Camera-type eye (tissue), 1 donor: ENCODE measurements at places on chromosomes 1 and 21. TPM values are rescaled to one million over a fixed set of nuclear protein-coding genes. Genes with fewer than 3 reads are reported as not detected.

Gene CIART
- total RNA-seq: 5.7 TPM

Gene GJA9
- total RNA-seq: not detected

Gene SPAG17
- total RNA-seq: 13.5 TPM

Gene OR14A2
- total RNA-seq: not detected

Gene MEX3A
- total RNA-seq: 37.0 TPM

Gene TOMM40L
- 13.5 TPM for total RNA-seq

Gene DDX59
- total RNA-seq: 38.0 TPM

Gene MSH4
- total RNA-seq: 0.77 TPM

Gene TRMT1L
- 30.0 TPM for total RNA-seq

Gene PDE4DIP
- total RNA-seq: 436 TPM

Gene ZP4
- not detected for total RNA-seq

Gene ALG14
- 4.1 TPM for total RNA-seq

Gene RASAL2
- total RNA-seq: 51.6 TPM

Gene TTC39A
- 5.2 TPM for total RNA-seq

Gene TMEM50B
- total RNA-seq: 87.6 TPM

Gene CRYAA
- 23.1 TPM for total RNA-seq

Gene GUK1
- 185 TPM for total RNA-seq

Gene DNASE2B
- total RNA-seq: 3.0 TPM

Gene AHCTF1
- total RNA-seq: 43.1 TPM

Gene CELA2B
- not detected for total RNA-seq

Gene KRTAP12-2
- not detected for total RNA-seq

Gene RAB4A
- total RNA-seq: 49.1 TPM

Gene LRIG2
- total RNA-seq: 62.1 TPM

Gene TRIM46
- total RNA-seq: 5.7 TPM

Gene ATP6V1G3
- total RNA-seq: not detected

Gene C2CD4D
- total RNA-seq: 0.27 TPM

Gene NT5C1A
- total RNA-seq: 2.8 TPM

Gene ARHGAP30
- 2.1 TPM for total RNA-seq

Gene SUSD4
- total RNA-seq: 12.1 TPM

Gene TRPM2
- total RNA-seq: 3.0 TPM

Gene SOX13
- 9.1 TPM for total RNA-seq

Gene S100A9
- total RNA-seq: 197 TPM

Gene AMY2A
- total RNA-seq: 0.44 TPM

Gene S100A7
- total RNA-seq: not detected

Gene CR1L
- total RNA-seq: not detected
